ENCODE measurements at places on chromosomes 16 and 17.

DNA sequence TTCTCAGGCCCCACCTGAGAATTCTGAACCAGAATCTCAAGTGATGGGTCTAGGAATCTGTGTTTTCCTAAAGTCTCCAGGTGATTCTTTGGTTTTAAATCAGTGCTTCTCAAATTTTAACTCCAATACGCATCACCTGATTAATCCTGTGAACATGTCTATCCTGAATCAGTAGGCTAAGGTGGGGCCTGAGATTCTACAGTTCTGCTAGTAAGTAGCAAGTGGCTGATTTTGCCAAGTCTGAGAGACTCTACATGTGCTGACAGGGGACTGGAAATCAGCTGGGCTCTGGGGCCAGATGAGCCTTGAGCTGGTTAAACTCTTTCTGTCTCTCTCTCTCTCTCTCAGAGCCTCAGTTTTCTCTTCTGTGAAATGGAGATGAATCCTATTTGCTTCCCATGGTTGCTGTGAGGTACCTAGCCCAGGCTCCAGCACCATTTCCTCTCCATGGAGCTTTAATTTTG, 9.0 kb downstream of the CCR7 start:
- no peak for DNase-seq

- no peak for DNase-seq
These were observed 145.6 kb upstream of the TBX2 start for GRCh38 chr17:61253937-61254574.

DNA sequence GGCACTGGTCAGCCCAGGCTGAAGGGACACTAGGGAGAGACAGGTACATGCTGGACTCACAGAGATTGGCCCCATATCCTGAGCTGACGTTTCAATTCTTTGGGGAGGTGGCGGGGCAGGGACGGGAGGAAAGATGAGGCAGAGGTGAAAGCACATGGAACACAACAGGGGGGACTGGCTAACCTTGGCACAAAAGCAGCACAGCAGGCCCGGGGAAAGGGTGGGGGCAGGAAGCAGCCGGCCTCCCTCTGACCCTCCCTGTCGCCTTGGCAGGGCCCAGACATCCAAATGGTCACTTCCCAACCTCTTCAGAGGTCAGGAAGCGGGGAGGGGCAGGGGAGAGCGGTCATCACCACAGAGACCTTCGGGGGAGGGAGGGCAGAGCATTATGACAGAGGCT, 6.6 kb downstream of the VAT1 start:
- no peak for DNase-seq

DNA sequence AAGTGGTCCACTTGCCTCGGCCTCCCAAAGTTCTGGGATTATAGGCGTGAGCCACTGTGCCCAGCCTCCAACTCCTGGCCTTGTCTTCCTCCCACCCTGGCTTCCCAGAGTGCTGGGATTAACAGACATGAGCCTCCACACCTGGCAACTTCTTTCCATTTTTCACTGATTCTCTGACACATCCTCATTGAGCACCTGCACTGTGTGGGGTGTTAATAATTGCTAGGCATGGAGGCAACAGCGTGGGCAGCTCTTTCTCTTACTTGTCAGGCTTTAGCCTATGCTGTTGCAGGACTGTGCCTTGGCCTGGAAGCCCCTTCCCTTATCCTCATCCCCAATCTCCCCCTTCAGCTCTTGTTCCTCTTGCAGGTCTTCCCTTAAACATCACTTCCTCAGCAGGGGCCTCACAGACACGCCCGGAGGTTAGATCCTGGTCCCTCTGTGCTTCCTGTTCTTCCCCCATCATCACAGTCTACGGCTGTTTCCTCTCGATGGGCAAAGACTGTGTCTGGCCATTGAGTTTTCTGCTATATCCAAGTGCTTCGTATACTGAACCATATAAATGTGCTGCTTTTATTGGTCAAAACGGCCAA, 7.9 kb downstream of the QPRT start:
- no peak for DNase-seq

DNA sequence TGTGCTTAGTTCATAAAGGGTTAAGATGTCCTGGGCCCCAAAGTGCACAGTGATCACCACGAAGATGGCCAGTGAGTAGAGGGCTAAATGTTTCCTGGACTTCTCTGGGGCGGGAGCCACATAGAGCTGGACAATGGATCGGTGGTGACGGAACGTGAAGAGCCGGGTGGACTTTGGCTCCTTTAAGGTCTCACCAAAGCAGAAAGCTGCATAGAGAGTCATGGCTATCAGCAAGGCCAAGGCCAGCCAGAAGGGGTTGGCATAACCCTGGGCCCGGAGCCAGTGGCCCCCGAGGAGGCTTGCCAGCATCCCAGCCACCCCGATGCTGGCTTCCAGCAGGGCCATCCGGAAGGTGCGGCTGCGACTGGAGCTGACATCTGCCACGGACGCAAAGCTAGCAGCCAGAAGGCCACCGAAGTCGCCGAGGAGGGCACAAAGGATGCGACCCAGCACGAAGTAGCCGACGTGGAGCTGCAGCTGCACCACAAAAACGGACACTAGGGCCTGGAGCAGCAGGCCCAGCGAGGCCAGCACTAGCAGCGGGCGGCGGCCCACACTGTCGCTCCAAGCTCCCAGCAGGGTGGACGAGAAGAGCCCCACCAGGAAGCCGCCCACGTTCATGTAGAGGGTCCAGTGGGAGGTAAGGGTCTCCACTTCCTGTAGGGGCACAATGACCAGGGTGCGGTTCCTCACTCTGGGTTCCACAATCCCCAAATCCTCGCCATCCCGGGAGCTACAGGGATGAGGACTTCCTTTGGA, 1.0 kb downstream of the SLC46A1 start:
- no peak for DNase-seq

GRCh38 chr16:22887445-22887844, 73.5 kb downstream of the HS3ST2 start:
- no peak for DNase-seq

- DNase-seq, result no peak
These were observed 1436.1 kb upstream of the GOT2 start for GRCh38 chr16:60170196-60170595.

GRCh38 chr17:58648236-58648635, 43.6 kb downstream of the TEX14 start:
- no peak for DNase-seq

DNA sequence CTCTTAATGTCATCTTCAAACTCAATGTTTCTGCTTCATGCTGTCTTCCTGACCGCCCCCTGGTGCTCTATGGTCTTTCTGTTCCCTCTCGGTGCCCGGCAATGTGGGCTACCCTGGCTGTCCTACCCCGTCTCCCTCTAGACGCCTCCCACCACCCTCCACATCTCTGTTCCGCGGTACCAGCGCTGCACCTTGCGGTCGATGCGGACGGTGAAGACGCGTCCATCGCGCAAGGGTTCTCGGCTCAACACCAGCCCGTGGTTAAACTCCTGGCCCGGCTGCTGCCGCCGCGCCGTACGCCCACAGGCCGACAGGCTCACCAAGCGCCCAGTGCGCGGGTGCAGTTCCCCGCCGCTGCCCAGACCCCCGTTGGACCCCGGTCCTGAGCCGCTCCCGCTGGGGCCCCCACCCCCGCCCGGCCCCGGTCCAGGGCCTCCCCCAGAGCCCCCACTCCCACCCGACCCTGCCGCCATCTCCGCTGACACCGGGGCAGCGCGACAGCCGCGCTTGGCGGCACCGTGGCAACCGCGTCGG, at the start of gene NEURL4:
TSS of gene NEURL4 (minus strand) at position 496 of the 534 bp plus-strand sequence. CDS start at position 473, 23 bp downstream.
- no peak for DNase-seq

DNA sequence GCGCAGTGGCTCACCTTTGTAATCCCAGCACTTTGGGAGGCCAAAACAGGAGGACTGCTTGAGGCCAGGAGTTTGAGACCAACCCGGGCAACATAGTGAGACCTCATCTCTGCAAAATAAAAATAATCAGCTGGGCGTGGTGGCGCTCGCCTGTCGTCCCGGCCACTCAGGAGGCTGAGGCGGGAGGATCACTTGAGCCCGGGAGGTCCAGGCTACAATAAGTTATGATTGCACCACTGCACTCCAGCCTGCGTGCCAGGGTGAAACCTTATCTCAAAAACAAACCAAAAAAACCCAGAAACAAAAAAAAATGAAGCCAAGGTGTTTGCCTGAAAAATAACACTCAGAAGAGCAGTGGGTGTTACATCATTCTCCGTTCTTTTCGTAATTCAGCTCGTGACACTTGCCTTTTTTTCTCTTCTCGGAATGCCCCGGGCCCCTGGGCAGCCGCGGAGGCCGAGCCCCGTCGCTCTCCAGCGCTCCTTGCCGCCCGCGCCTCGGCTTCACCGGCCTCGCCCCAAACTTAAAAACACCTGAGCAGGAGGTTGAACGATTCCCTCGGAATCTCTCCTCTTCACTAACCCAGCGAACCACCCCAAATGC, 17.0 kb downstream of the PRCD start:
- DNase-seq, result peak; percentile 39

- DNase-seq, result no peak
These were observed 207.8 kb downstream of the SHISA9 start for GRCh38 chr16:13109171-13109570.

GRCh38 chr16:57265850-57266530, 18.5 kb downstream of the PLLP start:
- DNase-seq, result no peak

DNA sequence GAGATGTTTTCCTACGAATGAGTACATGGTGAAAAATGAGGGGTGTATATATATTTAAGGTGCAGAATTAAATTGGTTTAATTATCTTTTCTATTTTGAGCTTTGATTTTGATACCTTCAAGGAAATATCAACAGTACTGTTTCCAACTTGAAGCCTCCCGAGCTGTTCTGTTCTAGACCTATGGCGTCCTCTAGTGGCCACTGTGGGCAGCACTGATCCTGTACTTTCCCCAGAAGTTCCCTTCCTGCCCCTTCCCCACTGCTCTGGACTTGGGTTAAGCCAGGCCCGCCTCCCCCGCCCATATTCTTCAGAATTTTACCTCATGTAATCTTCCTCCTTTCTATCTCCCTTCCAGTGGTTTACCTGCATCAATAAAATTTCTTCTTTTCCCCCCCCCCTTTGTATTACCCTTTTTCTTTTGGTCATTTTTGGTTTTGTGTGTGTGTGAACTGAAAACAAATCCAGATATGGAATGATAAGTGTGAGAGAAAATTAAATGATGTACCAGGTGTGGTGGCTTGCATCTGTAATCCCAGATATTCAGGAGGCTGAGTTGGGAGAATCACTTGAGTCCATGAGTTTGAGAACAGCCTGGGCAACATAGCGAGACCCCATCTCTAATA, 1643.5 kb downstream of the TP53TG3F start:
- DNase-seq, result no peak

- no peak for DNase-seq
These were observed 21.4 kb upstream of the COQ7 start for GRCh38 chr16:19046062-19046461.

GRCh38 chr17:74361230-74362068, at the start of gene BTBD17:
Gene BTBD17, minus strand, starts transcription at chr17:74361868. Its CDS starts 49 bp downstream, at chr17:74361819.
- DNase-seq, result peak; percentile 38

DNA sequence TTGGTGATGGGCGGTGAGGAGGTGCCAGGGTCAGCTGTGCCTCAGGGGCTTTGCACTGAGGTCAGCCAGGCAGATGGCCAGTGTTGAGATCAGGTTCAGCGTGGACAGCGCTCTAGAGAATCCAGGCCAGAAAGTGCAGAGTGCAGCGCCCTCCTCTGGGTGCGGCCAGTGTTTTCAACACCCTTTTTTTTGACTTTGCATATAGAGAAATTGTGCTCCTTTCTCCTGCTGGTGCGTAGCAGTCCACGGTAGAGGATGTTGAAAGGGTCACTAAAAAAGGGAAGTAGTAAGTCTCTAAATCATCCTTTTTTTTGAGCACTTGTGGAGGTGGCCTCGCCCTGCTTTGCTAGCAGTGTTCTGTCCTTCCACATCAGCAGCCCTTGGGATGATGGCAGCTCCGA, 53.9 kb downstream of the BANP start:
- DNase-seq, result no peak

DNA sequence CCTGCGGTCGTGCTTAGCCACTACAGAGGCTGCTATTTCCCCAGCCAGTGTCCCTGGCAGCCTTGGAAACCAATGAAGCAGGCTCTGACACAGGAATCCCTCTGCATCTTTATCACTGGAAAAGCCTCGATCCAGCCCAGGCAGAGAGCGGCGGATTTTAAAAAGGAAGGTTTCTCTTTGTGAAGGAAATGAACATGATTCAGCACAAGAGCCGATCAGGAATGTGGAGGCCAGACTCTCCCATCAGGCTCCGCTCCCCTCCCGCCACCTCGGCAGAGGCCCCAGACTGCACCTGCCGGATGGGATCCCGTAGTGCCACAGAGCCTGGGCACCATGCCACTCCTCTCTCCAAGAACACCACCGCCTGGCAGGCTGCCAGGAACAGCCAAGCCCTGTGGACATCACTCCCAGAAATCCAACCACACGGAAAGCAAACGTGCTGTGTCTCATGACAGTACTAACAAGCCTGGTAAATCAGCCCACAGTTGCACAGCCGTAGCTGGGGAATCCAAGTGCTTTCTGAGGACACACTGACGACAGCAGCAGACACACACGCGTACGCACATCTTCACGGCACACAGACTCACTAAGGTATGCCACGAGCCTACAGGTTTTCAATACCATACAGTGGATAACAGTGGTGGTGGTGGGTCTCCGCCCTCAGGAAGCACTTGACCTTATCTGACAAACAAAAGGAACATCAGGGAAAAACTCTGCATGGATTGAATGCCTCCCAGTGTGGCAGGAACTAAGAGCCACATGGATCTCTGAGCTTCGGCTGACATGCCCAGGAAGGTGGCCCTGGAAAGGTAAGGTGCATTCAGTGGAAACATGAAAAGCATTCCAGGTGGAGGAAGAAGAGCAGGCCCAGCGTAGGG, 5.4 kb downstream of the LRRC75A start:
- DNase-seq, result no peak

DNA sequence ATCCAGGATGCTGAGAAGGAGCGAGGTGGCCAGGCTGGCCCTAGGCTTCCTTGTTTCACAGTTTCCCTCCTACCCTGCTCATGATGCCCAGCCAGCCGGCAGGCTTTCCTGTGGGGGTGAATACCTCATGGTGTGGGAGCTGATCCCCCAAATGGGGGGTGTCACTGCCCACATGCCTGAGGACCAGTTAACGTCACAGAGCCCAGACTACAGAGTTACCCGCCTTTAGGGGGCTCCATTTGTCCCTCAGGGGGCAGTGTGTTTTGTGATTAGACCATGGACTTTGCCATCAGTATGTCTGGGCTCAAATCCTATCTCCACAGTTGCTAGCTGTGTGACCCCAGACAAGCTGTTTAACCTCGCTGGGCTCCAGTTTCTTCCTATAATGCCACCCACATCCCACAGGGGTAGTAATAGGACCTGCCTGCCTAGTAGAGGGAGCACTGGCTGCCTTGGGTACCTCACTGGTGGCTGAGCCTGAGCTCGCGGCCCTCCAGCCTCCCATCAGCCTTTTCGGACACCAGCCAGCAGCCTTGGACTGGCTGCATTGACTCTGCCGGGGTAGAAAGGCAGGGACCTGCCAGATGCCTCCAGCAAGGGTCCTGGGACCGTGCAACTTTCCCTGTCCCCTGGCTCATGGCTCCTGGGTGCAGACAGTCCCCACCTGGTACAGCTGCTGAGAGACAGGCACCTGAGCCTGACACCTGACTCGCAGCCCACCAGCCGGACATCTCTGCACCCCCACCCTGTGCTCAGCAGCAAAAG, 87.5 kb upstream of the GSE1 start:
- DNase-seq, result no peak

DNA sequence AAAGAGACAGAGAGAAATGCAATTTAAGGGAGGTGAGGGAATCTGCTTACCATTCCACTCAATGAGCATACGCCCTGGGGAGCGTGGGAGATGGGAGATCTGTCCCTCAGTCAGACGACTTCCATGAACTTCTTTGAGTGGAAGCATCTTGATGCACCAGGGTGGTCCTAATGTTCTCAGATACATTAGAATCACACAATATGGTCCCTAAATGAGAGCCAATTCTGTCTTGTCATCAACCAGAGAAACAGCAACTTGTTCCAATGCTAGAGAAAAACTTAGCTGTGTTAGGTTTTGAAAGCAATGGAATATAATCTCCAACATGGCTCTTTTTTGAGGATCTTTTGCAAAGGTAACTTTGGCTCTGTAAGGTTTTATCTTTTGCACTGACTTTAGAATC, 44.1 kb downstream of the GPR139 start:
- DNase-seq, result no peak

All from activated CD8-positive, alpha-beta memory T cell treated with anti-CD3 and anti-CD28 coated beads, Interleukin-2, amount 50 U/mL, for 4 hours (primary cell).